ENCODE measurements at places on chromosomes 3 and 15.

DNA sequence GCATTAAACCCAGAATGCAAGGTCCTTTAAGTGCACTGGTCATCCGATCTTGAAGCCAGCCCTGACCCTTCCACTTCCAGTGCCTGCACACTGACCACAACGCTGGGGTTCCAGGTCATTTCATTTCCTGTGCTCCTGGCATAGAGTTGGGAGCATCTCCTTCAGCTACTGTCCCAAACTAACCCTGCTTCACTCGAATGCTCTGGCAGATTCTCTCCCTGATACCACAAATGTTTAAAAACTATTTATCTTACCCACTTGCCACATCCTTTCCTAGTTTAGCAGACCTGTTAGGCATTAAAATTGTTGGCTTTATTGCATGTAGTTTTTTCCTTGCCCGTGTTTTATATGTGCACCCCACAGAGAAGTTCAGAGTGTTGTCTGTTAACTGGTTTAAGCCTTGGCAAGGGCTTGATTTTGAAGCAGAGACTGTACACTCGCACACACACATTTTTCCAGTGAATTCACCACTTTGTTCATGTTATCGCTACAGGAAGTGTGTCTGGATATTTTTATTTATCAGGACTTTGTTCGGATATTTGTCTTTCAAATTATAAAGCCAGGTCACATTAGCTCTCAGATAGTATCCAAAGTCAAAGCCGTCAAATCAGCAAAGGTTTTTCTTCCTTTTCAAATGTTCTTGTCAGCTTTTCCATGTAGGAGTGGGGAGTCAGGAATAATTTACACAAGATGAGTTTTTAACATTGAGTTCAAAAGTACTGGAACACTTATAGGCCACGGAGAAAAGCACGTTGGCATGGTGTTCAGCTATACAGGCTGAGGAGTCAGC, 77.3 kb downstream of the ABI3BP start:
- DNase-seq = no peak

DNA sequence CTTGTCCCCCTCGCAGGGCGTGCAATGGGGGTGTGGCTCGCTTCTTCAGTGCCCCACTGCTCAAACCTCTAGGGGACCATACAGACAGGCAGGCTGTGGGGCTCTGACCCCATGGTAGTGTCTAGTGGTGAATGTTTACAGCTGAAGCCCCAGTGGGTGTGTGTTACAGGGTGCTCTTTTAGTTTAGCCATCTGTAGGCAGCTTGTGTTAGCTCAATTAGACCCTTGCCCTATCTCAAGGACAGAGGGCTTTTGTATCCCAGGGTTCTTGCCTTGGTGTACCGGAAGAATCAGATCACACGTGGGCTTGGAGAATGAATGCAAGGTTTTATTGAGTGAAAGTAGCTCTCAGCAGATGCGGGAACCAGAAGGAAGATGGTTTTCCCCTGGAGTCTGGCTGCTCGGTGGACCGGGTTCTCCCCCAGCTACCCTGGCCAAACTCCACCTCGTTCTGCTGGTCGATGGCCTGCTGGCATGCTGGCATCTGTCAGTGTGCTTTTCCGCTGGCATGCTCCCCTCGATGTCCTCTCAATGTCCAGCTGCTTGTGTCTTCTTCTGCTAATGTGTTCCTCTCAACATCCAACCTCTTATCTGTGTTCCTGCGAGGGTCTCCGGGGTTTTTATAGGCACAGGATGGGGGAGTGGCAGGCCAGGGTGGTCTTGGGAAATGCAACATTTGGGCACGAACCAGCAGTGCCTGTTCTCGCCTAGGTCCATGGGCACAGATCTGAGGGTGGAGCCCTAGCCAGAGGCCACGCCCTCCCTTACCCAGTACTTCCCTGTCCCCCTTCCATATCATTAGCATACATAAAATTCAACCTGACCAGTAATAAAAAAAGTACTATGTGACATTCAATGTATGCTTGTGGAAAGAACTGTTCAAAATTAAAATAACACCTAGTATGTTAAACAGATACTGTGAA, 6.6 kb downstream of the SPCS1 start:
- DNase-seq = no peak

- DNase-seq = no peak
These were observed 174.0 kb upstream of the WNT5A start for GRCh38 chr3:55661141-55661540.

DNA sequence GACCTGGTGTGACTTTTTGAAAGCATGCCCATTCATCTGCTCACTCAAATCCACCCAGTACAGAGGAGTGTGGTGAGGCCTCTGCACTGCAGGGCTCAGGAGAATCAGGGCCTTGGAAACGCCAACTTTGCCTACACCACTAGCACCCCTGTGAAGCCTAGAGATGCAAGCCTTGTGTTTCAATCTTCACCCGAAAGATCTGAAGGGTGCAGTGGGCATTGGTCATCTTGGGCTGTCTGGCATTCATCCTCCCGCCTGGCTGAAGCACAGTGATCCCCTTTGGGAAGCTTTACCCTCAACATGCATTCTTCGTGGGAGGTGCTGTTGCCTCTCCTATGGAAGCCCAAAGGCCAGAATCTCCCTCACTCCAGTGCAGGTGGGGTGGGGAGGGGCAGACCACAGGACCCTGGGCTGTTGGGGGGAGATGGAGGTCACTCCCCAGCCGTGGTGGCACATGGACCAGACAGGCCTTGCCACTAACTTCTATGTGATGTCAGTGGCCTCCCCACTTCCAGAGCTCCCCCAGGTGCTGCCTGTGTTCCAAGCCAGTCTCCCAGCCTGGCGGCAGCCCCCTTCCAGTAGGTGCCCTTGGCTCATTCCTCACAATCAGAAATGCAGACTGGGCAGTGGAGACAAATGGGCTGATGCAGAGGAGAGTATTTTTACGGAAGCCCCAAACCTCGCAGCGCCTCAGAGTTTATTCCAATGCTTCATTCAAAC, 92.5 kb downstream of the ADAMTS17 start:
- no peak for DNase-seq

DNA sequence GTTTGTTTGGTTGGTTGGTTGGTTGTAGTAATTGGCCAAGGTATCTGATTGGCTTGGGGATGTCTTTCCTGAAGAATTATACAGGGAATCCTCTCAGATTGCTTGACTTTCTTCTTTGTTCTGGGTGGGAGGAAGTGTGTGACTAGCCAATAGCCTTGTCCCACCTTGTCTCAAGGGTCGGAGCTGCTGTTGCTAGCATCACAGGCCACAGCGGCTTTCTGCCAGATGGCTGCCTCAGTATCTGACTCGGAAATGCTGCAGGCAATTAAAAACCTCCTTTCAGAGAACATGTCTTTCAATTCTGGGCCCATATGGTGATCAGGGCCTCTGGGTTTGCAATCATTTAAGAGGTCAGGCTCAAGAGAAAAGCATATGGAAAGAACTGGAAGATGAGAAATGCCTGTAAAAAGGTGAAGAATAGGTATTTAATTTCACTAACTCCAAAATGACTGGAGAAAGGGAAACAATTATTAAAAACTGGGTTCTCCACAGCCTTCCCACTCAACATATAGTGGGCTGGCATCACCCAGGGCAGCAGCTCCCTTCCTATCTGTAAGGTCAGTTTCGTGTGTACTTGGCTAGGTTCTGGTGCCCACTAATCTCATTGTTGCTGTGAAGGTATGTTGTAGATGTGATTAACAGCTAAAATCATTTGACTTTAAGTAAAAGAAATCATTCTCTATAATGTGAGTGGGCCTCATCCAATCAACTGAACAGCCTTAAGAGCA, 32.4 kb downstream of the TGFBR2 start:
- DNase-seq = no peak

GRCh38 chr3:95120921-95121320, 1058.1 kb downstream of the NSUN3 start:
- no peak for DNase-seq

DNA sequence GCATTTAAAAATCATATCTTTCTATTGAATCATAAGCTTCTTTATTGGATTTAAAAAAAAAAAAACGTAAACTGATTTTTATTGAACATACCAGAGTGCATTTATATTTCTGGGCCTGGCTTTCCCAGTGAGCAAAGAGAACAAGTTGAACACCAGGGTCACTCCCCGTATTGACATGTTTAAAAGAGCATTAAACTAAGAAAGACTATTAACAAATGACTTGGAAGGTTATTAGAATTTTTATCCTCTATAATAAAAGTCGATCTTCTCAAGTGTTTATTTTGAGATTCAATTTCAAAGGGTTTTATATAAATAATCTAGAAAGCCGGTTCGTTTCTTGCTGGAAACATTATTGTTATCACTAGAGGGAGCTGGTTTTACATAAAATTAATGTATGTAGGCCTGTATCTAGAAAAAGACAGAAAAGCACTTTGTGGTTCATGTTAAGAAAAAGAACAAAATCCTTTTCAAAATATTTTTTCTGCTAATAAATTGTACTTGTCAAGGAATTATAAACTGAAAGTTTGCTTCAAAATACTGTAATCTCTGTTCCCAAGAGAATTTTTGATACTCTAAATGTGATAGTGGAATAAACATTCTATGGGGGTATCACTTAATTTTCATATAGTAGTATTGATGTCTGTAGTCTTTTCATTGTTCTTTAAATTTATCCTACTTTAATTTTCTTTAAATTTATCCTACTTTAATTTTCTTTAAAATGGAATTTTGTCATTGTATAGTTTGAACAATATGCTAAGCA, 321.8 kb upstream of the MME start:
- no peak for DNase-seq

DNA sequence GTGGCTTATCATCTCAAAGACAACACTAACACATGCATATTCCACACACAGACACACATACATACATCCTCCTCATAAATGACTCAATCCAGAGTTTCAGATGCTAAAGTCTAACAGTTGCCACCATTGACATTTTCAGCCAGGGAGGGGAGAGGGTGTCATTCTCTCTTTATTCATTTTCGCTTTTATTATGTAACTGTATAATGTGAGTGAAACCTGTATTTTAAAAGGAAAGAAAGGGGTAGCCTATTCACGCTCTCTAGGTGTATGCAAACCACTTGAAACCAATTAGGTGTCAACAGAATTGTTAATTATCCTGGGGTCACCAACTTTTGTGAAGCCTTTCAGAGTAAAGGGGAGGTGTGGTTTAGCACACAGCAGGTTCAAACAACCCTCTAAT, 1282.9 kb downstream of the ROBO2 start:
- DNase-seq = no peak

DNA sequence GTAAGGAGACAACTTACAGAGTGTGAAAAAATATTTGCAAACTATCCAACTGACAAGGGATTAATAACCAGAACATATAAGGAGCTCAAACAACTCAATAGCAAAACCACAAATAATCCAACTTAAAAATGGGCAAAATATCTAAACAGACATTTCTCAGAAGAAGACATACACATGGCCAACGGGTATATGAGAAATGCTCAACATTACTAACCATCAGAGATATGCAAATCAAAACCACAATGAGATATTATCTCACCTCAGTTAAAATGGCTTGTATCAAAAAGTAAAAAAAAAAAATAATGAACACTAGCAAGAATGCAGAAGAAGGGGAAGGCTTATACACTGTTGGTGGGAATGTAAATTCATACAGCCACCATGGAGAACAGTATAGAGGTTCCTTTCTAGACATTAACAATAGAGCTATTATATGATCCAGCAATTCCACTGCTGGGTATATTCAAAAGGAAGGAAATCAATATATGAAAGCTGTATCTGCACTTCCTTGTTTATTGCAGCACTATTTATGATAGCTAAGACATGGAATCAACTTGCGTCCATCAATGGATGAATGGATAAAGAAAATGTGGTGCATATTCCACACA, 998.6 kb downstream of the NAALADL2 start:
- no peak for DNase-seq

DNA sequence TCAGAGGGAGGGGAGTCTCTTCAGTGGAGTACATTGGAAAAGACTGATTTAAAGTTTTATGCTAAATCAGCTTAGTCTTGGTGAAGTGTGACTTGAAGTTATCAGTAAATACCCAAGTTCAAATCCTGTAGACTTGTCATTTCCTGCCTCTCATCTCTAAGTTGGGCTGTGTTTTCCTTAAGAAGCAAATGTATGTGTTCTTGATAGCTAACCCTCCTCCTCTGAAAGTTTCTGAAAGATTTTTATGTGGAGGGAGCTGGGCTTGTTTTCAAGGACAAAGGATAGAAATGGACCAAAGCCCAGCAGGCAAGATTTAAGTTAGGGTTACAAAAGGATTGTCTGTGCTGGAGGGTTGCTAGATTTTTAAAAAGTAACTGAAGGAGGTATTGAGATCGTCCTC, 4.2 kb downstream of the MAPKBP1 start:
- DNase-seq = no peak

DNA sequence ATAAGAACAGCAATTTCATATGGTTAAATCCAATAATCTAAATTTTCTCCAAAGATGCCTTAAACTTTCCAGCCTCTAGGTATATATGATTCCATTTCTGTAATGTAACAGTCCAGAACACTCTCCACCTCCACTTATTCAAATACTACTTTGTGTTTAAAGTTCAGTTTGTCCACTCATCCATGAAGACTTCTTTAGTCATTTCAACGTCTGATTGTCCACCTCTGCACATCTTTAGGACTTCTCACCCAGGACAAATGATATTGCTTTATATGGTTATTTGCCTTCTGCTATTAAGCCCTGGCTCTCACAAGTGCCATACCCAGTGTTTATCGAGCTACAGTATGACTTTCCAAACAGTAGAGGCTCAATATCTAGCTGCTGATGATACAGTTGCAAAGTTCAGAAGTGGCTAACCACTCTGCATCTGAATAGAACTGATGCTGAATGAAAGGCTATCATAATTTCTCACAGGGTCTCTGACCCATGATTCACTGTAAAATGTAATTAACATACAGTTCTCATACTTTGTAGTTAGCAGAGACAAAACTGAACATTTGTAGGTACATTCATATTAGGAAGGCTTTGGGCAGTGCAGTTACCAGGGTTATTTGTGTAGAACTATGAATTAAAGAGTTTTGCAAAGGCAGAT, 93.7 kb upstream of the MBNL1 start:
- DNase-seq = no peak

DNA sequence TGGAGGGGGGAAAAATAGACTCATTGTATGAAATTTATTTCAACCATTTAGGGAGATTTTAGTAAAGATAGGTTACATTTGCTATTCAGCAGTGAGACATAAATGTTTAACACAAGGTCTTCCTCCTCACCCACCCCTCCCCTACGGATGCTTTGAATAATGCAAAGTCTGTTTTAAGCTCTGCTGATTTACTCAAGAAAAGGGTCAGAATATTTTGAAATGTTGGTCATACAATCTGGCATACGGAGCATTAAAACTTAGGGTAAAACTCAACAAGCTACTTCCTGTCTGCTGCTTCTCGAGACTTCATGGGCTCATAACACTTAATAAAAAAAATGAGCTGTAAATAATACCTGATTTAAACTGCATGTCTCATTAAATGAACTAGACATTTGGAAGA, 156.3 kb downstream of the WNT5A start:
- no peak for DNase-seq

GRCh38 chr3:196159526-196159925, 51.7 kb downstream of the ZDHHC19 start:
- DNase-seq = no peak

- DNase-seq = no peak
These were observed 14.9 kb downstream of the EIF2AK4 start for GRCh38 chr15:39948817-39949216.

GRCh38 chr15:29035336-29036285, 149.8 kb downstream of the APBA2 start:
- no peak for DNase-seq

Data from 8988T (cell line).